Activated CD4-positive, alpha-beta T cell treated with anti-CD3 and anti-CD28 coated beads, Interleukin-2, amount 50 U/mL, for 24 hours (primary cell): ENCODE measurements at places on chromosomes 13 and 19.

GRCh38 chr13:76871432-76871831, 14.8 kb downstream of the KCTD12 start:
- DNase-seq: no peak

DNA sequence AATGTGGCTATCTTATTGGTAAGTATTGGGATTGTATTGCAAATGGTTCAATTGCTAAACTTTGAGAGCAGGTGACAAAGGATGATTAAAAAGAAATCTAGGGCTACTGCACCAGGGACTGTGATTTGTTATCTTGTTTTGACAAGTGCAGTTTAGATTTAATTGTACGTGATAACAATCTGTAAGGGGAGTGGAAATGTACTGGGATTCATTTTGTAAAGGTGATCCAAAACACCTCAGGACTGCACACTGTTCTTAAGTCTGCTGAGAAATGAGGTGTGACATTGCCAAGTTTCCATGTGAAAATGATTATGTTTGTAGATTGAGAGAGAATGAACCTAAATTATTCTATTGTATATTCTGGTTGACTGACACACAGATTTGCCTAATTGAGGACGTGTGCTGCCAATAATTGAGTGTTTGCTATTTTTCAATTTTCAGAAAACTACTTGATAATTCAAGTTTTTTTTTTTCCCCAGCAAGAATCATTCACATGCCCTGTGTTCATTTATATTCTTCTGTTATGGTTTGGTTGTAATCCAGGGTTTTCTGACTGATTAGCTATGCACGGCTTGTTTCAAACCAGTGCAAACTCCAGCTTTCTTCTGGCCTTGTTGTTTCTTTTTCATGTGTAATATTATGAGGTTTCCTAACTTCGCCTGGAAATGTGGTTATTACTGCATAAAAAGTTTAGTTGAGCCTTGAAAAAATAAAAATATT, 308.0 kb downstream of the OLFM4 start:
- DNase-seq: no peak

DNA sequence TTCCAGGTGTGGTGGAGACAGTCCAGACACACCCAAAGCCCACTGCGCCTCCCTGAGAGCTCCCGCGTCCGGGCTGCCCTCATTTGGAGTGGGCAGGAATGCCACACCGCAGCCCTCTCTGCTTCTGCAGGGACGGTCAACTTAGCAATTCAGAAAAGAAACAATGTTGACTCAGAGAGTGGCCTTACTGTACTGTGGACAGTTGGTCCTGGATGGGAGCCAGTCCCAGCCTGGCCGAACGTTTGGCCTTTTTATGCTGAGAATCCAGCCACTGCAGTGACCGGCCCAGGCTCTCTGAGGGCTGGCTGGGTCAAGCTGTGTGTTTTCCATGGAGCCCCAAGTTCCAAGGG, 7.2 kb downstream of the GAS6 start:
- DNase-seq: no peak

DNA sequence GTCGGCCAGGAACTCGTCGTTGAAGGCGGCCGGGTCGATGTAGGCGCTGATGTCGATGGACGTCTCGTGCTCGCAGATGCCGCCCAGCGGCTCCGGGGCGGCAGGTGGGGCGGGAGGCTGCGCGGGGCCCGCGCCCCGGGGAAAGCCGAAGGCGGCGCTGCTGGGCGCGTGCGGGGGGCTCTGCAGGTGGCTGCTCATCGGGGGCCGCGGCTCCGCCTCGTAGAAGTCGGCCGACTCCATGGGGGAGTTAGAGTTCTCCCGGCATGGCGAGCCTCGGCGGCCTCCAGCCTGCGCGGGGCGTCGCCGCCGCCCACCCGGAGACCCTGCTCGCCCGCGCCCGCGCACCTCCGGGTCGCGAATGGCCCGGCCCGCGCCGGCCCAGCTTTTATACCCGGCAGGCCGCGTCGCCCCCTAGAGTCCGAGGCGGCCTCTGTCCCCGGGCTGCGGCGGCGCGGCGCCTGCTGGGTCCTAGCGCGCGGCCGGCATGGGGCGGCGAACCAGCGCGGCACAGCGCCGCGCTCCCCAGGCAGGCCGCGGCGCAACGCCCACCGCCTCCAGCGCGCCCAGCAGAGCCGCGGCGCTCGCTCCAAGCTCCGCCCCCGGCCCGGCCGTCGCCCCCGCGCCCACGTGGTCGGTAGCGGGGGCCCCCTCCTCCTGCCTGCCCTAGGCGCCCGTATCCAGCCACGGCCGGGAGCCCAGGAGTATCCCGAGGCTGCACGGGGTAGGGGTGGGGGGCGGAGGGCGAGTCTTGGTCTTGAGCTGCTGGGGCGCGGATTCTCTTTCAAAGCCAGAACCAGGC, at the start of gene CEBPA:
Gene CEBPA (minus strand): TSS at position 360 of the 799 bp plus-strand sequence. CDS start 120 bp downstream, at position 240.
- peak; percentile 33 for DNase-seq

GRCh38 chr19:46723471-46723870, 6.6 kb upstream of the PRKD2 start:
- no peak for DNase-seq
